ENCODE measurements at places on chromosomes 11 and 22.

- DNase-seq: no peak
These were observed 11.9 kb upstream of the PARVB start for GRCh38 chr22:44012162-44012561.

DNA sequence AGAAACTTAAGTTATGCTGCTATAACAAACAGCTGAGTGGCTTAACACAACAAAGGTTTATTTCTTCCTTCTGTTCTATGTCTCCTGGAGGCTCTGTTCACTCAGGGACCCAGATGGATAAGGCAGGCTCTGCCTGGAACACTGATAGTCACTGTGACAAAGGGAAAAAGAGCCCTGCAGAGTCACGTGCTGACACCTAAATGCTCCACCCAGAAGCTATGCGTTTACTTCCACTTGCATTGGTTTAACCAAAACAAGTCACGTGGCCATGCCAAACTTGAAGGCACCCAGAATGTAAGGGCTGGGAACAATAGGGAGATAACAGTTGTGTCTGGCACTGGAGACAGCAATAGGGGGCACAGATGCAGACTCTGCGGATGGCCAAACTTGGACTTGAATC is 3.4 kb upstream of the MS4A15 start:
- no peak for DNase-seq

- no peak for DNase-seq
These were observed 2.1 kb upstream of the GNAZ start for GRCh38 chr22:23068096-23068831.

GRCh38 chr11:22554221-22554620 is 71.4 kb downstream of the FANCF start:
- no peak for DNase-seq

- DNase-seq: peak; percentile 24
These were observed 125.8 kb downstream of the DCDC1 start for GRCh38 chr11:31243706-31244105.

- no peak for DNase-seq
These were observed 6.5 kb upstream of the APOBEC3H start for GRCh38 chr22:39090426-39091064.

DNA sequence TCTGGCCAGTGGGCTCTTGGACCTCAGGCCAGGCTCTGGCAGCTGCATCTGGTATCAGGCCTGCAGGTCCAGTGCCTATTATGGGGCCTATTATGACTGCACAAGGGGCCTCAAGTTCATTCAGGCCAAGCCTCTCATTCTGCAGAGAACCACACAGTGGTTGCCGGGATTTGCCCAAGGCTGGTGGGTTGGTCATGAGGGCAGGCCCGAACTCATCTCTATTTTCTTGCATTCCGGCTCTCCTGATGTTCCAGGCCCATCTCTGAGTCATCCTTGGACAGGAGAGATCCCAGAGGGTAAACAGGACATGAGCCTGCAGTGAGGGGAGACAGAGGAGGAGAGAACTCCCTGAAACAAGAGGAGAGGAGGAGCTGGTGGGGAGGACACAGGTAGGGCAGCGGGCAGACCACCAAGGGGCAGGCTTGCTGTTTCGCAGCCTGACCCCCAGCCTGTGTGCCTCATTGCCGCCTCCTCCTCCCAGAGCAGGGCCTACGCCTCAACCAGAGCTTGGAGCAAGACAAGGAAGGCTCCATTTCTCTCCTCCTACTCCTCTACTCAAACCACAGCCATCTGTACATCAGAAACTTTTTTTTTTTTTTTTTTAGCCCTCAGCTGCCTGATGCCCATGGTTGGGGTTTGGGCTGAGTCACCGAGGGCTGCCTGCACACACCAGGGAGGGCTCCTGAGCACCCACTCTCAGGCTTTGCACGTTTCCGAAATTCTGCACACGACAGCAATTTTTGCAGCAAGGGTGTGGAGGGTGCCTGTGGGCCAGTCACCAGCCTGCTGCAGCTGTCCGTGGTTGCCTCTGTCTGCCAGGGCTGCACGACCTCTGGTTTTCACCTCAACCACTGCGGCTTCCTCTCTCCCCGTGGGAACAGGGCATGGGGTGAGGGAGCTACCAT is 12.7 kb upstream of the TREH start:
- DNase-seq: no peak

- DNase-seq: no peak
These were observed 61.5 kb upstream of the EED start for GRCh38 chr11:86182976-86183584.
